RKO (cell line): ENCODE measurements at places on chromosomes 16 and 17.

GRCh38 chr16:79628501-79628975, 28.0 kb upstream of the MAF start:
- DNase-seq = no peak

GRCh38 chr16:85903559-85903958, 4.6 kb downstream of the IRF8 start:
- no peak for DNase-seq

DNA sequence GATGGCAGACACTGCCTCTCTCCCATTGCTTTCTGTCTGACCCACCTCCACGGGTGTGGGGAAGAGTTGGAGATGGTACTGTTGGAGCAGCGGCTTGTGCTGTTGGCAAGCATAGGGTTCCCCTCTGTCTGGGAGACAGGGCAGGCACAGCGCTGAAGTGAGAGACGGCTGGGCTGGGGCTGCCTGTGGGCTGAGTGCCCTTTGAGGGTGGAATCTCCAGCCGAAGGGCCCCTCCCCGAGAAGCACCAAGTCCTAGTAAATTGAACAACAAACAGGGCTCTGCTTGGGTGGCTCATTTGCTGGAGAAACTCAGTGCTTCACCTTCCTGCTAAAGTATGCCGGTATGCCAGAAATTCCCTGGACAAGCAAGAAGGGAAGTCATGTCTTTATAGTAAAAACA, 79.7 kb downstream of the KSR1 start:
- DNase-seq = no peak

DNA sequence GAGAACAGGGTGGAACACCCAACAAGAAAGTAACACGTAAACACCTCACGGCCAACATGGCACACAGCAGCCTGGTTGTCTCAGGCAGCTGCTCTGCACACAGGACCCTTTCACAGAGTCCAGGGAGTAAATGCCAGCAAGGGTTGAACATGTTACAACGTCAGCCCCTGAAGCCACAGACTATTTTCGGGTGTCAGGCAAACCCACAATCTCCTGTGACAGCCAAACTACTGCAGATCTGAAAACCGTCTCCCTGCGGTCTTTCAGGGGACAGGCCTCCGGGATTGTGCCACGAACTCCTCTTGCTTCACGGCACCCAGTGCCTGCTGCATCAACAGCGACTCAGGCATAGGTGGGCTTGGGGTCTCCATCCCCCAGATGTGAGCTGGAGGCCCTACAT, 127.7 kb downstream of the XYLT1 start:
- no peak for DNase-seq

DNA sequence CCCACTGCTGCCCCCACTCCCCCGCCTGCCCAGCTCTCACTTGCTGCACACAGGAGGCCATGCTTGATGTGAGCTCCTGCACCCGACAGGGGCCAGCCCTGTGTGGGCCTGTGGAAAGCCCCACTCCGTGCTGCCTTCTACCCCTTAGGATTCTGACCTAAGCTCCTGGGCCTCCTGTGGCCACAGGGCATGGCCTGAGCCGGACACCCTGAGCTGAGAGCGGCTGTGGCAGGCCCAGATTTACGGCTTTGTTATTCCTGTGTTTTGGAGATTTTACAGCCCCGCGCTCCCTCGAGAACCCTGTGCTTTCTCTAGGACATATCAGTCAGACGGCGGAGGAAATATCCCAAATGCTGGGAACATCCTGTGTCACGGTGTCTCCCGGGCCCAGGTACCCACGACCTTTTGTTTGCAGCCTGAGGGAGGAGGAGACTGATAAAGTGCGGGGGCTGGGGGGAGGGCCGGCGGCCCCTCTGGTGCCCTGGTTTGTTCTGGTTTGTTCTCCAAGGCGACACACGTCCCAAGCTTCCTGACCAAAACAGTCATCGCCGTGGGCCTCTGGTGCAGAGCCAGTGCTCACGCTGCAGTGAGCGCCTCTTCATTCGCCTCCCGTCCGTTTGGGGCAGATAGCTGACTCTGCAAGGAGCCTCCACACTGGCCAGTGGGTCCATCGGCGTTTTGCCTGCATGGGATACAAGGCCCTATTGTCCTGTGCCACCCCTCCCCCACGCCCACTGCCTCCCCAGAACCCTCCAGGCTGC, 363.4 kb downstream of the C16orf95 start:
- DNase-seq = no peak

GRCh38 chr16:3716831-3717234, 491 bp downstream of the TRAP1 start:
- DNase-seq = peak; percentile 59

DNA sequence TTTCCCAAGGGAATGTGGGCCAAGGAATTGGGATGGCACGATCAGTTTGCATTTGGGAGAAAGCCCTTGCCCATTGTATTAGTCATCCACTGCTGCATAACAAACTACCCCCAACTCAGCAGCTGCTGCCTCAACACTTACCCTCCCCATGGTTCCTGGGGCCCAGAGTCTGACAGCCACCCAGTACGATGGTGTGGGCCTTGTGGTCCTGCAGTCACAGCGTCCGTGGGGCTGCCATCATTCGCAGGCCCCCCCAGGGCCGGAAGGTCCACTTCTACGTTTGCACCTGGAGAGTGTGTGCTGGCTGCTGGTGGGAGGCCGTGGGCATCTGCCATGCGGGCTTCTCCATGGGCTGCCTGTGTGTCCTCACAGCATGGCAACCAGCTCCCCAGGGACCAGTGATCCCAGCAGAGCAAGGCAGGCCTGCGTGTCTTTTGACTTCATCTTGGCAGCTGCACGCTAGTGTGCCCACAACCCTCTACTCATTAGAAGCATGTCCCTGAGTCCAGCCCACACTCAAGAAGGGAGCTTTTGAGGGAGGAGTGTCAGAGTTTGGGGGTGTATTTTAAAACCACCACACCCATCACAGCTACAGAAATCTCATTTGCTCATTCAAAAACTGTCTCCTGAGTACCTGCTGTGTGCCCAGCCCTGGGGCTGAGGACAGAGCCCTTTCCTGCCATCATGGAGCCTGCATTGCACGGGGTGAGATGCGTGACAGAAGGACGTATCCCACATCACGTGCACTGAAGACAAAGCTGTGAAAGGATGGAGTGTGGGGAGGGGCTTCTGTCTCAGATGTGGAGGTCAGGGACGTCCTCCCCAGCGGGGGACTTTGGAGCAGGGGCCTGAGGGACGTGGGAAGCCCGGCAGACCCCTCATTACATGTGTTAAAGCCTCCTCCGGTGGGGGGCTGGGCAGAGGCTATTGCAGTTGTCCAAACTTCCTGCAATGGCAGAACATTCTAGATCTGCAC, 185.0 kb upstream of the ZNF469 start:
- DNase-seq = no peak

GRCh38 chr17:16286947-16287562, 66.2 kb downstream of the CENPV start:
- no peak for DNase-seq

- peak; percentile 49 for DNase-seq
Measured at GRCh38 chr17:3843935-3844516, 2.0 kb downstream of the NCBP3 start.

DNA sequence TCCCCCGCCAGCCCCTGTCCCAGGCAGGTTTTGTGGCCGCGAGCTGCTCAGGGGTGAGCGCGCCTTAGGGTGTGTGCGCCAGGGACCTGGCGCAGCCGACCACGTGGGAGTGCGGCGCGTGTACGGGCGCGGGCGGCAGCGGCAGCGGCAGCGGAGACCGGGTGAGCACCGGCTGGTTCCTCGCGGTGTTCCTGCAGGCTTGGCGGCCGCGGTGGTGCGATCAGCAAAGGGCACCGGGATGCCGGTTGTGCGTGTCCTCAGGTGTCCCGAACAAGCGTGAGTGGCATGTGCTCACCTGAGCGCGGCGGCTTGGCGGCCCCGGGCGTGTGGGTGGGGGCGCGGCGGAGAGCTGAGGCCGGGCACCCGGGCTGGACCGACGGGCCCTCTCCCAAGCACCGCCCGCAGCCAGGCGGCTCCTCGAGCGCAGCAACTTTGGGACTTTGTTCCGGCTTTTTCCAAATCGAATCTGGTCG, 381 bp upstream of the HSD11B2 start:
- peak; percentile 42 for DNase-seq

- DNase-seq = no peak
Measured at GRCh38 chr17:29572691-29573557, 4.4 kb downstream of the TP53I13 start.

GRCh38 chr17:37111329-37111728, 162.6 kb downstream of the AATF start:
- DNase-seq = no peak

DNA sequence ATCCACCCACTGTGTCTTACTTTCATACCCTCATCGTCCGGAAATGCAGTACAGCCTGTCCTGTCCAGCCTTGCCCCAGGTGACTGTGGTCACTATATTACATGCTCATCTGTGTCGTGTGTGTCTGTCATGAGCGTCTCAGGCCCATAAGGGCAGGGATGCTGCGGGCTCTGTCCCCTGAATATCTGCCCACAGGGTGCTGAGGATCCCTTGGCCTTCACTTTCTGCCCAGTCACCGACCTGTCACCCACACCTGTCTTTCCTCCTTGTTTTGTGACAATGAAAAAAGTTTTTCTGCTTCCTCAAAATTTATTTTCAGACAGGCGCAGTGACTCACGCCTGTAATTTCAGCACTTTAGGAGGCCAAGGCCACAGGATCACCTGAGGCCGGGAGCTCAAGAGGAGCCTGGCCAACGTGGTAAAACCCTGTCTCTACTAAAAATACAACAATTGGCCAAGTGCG, 1.4 kb upstream of the CTRB1 start:
- DNase-seq = no peak

- no peak for DNase-seq
Measured at GRCh38 chr16:54443352-54443751, 156.8 kb upstream of the IRX3 start.
